Tibial nerve (tissue), 4 donors: ENCODE measurements at places on chromosomes 11 and 22.

DNA sequence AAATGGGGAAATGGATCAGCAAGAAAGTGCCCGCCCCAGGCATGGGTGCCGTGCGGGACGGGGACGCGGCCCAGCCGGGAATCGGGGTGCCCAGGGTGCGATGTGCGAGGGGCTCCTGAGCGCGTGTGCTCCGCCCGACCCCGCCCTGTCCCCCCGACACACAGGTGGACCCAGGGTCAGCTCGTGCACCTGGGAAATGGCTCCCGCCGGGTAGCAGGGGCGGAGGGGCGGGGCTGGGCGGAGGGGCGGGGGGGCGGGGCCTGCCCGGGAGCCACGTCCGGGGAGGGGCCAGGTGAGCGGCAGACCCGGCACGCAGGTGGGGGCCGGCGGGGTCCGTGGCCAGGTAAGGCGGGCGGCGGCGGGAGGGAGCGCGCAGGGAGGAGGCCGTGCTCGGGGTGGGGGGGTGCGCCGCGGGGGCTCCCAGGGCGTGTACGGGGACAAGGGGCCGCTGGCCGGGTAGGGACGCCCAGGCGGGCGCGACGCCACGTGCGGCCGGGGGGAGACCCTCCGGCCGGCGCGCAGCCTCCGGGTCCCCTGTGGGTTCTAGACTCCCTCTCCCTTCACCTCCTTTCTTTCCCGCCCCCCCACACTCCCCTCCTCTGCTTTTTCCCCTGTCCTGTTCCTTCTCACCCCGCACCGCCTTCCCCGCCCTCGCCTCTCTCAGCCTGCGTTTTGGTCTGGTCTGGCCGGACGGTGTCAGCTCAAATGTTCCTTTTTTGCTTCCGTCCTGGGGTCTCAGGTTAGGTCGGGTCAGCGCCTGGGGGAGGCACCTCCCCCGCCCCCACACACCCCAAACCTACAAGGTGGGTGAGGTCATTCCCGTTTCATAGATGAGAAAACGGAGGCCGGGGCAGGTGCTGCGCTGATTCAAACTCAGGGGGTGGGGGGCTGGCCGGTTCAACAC is at the start of gene ARHGAP8:
ARHGAP8 (plus strand) TSS at position 291 of the 904 bp plus-strand sequence. CDS start 33,953 bp downstream, outside the sequence.
- no peaks in the 10 kb centered on the region for H3K36me3 ChIP-seq
- peaks cover 57% of the 10 kb centered on the region for H3K27me3 ChIP-seq
- H3K27ac ChIP-seq: peak within 1 kb of the TSS; percentile 40

DNA sequence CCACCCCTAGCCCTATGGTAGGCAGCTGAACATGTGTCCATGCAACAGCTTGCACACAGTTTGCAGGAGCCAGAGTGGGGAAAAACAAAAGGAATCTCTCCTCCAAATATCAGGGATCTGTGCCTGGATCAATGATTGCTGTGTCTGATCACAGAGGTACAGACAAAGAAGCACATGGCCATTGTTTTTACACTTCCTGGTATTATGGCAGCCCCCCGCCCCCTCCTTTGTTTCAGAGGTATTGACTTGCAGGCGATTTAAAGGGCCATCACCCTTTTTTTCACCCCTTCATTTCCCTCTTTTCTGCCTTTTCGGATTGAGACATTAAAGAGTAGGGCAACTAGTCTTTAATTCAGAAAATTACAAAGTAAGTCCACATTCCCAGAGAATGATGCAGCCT is 453.0 kb upstream of the LUZP2 start:
- H3K4me3 ChIP-seq: no peak overlapping the region
- no peak for DNase-seq
- H3K27ac ChIP-seq: no peak overlapping the region
- no peaks in the 10 kb centered on the region for H3K27me3 ChIP-seq
- H3K4me1 ChIP-seq: no peaks in the 10 kb centered on the region
- H3K36me3 ChIP-seq: no peaks in the 10 kb centered on the region

DNA sequence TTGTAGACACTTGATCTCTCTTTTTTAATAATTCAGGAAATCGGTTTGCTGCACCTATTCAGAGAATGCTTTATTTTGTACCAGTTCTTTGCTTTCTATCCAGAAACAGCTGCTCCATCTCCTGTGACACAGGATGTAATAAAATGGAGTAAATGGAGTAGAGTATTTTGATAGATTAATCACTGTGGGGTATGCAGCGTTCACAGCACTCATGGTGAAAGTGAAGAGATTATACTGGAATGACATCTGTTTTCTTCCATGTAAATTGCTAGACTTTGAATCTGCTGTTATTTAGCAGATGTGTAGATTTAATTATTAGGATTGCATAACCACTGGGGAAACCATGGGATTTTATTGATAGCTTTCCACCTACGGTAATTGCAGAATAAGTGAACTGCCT is 227.3 kb upstream of the ARHGAP42 start:
- no peak overlapping the region for H3K27ac ChIP-seq
- no peaks in the 10 kb centered on the region for H3K4me1 ChIP-seq
- no peak for DNase-seq
- no peak overlapping the region for H3K4me3 ChIP-seq
- no peaks in the 10 kb centered on the region for H3K27me3 ChIP-seq
- no peaks in the 10 kb centered on the region for H3K36me3 ChIP-seq

DNA sequence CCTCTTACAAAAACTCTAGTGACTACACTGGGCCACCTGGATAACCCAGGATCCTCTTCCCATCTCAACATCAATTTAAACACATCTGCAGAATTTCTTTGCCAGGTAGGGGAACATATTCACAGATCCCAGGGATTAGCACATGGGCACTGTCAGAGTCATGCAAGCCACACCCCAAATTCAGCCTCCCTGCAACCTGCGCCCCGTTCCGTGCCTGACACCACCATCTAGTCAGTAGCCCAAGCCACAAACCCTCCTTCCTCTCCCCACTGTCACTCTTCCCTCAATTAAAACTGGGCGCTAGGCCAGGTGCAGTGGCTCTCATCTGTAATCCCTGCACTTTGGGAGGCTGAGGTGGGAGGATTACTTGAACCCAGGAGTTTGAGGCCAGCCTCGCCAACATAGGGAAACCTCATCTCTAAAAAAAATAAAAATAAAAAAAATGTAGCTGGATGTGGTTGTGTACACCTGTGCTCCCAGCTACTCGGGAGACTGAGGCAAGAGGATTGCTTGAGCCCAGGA is 6.4 kb downstream of the FADD start:
- H3K4me1 ChIP-seq: no peaks in the 10 kb centered on the region
- H3K27ac ChIP-seq: peak overlapping the region; percentile 34
- no peaks in the 10 kb centered on the region for H3K27me3 ChIP-seq
- H3K4me3 ChIP-seq: no peak overlapping the region

DNA sequence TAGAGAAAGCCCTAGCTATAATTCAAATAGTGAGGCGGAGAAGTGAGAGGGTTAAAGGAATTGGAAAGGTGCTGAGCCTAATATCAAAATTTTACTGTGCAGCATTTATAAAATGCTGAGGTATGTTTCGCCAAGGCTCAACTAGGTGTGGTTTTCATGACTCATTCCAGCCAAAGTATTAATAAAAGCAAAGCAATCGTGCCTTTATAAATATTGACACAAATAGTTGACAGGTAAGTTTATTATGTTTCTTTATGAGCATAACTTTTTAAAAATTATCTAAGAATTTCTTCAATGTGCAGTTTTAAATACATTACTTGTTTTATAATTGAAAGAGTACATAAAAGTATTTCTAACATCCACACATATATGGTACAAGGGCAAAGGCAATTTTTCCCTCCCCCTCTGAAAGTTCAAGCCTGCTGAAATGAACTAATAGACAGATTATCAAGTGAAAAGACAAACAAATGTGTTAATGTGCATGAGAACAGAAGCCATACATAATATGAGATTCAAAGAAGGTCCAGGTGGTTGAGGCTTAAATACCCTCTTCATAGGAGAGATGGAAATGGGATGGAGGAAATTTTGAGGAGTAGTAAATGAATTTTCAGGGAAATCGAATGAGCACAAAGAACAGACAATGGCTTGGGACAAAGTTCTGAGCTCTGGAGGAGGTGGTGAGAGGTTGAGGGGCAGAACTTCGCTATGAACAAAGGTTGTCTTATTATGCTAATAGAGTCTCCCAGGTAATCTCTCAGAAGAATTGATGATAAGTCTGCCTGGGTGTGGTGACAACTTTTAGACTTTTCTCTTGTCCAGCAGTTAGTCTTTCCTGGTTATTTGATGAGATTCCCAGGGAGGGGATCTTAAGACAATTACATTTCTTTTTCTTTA is 326.5 kb downstream of the BUD13 start:
- no peaks in the 10 kb centered on the region for H3K4me1 ChIP-seq
- no peak overlapping the region for H3K27ac ChIP-seq
- DNase-seq: no peak
- no peaks in the 10 kb centered on the region for H3K27me3 ChIP-seq

DNA sequence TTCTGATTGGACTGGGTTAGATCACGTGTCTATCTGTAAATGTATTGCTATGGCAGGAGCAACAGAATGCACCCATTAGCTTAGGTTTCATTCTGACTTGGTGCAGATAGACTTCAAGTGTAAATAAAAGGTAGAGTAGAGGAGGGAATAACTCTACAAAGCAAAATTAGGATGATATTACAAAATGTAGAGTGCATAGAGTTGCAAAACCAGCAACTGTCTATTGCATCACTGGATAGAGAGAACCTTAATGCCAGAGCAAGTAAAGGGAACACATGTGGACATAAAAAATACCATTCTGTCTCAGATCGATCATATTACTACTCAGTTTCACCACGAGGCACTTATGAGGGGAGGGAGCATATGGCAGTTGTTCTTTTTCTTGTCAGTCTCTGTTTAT is 22.0 kb upstream of the CAT start:
- no peaks in the 10 kb centered on the region for H3K27me3 ChIP-seq
- no peak for DNase-seq
- H3K27ac ChIP-seq: no peak overlapping the region
- no peaks in the 10 kb centered on the region for H3K4me1 ChIP-seq
- no peak overlapping the region for H3K4me3 ChIP-seq

- no peak overlapping the region for H3K27ac ChIP-seq
- no peaks in the 10 kb centered on the region for H3K27me3 ChIP-seq
- H3K4me1 ChIP-seq: peaks cover 31% of the 10 kb centered on the region
- H3K36me3 ChIP-seq: no peaks in the 10 kb centered on the region
- no peak for DNase-seq
- H3K4me3 ChIP-seq: no peak overlapping the region
Observed at GRCh38 chr22:36022697-36023096, 5.9 kb downstream of the RBFOX2 start.

DNA sequence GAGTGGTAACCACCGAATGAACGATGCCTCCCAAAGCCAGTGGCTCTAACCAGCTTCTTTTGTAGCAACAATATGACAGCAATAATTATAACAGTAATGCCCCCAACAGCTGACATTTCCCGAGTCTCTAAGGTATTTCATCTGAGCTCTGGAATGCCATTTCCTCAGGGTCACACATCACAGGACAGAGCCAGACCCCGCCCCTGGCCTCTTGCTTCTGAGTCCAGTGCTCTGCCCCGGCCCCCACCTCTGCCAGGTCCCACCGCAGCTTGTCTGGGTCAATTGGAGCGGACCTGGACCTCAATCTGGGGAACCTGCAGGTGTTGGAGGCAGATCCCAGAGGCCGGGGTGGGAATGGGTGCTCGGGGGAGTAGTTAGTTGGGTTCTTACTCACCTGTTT is 63.8 kb downstream of the IGLL1 start:
- no peaks in the 10 kb centered on the region for H3K27me3 ChIP-seq
- H3K27ac ChIP-seq: no peak overlapping the region

- no peak overlapping the region for H3K4me3 ChIP-seq
- peaks cover 99% of the 10 kb centered on the region for H3K36me3 ChIP-seq
- no peaks in the 10 kb centered on the region for H3K27me3 ChIP-seq
- no peak overlapping the region for H3K27ac ChIP-seq
- no peaks in the 10 kb centered on the region for H3K4me1 ChIP-seq
Observed at GRCh38 chr11:116864531-116864930, 27.1 kb upstream of the APOA1 start.

- no peaks in the 10 kb centered on the region for H3K36me3 ChIP-seq
- peak overlapping the region; percentile 50 for H3K27ac ChIP-seq
- peaks cover 18% of the 10 kb centered on the region for H3K4me1 ChIP-seq
- no peaks in the 10 kb centered on the region for H3K27me3 ChIP-seq
- peak overlapping the region; percentile 56 for H3K4me3 ChIP-seq
Observed at GRCh38 chr11:84720706-84721402, 906.3 kb downstream of the DLG2 start.

- H3K4me1 ChIP-seq: no peaks in the 10 kb centered on the region
- no peak overlapping the region for H3K27ac ChIP-seq
- no peaks in the 10 kb centered on the region for H3K27me3 ChIP-seq
- H3K36me3 ChIP-seq: no peaks in the 10 kb centered on the region
Observed at GRCh38 chr11:134019500-134019899, 49.4 kb upstream of the JAM3 start.

GRCh38 chr22:26770624-26771023 is 113.2 kb downstream of the MIAT start:
- no peak overlapping the region for H3K4me3 ChIP-seq
- no peaks in the 10 kb centered on the region for H3K4me1 ChIP-seq
- no peak for DNase-seq
- H3K27ac ChIP-seq: no peak overlapping the region
- no peaks in the 10 kb centered on the region for H3K27me3 ChIP-seq

- no peaks in the 10 kb centered on the region for H3K36me3 ChIP-seq
- H3K27ac ChIP-seq: peak overlapping the region; percentile 99
- no peak overlapping the region for H3K4me3 ChIP-seq
- H3K4me1 ChIP-seq: peaks cover 58% of the 10 kb centered on the region
- H3K27me3 ChIP-seq: no peaks in the 10 kb centered on the region
Observed at GRCh38 chr11:45852712-45853101, 5.4 kb downstream of the CRY2 start.

GRCh38 chr11:67532889-67533288 is 9.6 kb upstream of the CABP2 start:
- H3K36me3 ChIP-seq: no peaks in the 10 kb centered on the region
- no peak overlapping the region for H3K27ac ChIP-seq
- no peaks in the 10 kb centered on the region for H3K4me1 ChIP-seq
- peaks cover 7% of the 10 kb centered on the region for H3K27me3 ChIP-seq
- no peak for DNase-seq
- H3K4me3 ChIP-seq: no peak overlapping the region

GRCh38 chr11:34732831-34733230 is 111.9 kb downstream of the EHF start:
- no peaks in the 10 kb centered on the region for H3K36me3 ChIP-seq
- H3K27ac ChIP-seq: no peak overlapping the region
- H3K27me3 ChIP-seq: no peaks in the 10 kb centered on the region

GRCh38 chr22:37273126-37273845 is 9.0 kb upstream of the CYTH4 start:
- no peak overlapping the region for H3K27ac ChIP-seq
- H3K36me3 ChIP-seq: no peaks in the 10 kb centered on the region
- no peak for DNase-seq
- H3K4me3 ChIP-seq: no peak overlapping the region
- H3K27me3 ChIP-seq: peaks cover 18% of the 10 kb centered on the region

- no peaks in the 10 kb centered on the region for H3K36me3 ChIP-seq
- DNase-seq: no peak
- no peak overlapping the region for H3K4me3 ChIP-seq
Observed at GRCh38 chr11:72439455-72439854, 5.1 kb upstream of the CLPB start.
